Activated CD4-positive, alpha-beta T cell treated with anti-CD3 and anti-CD28 coated beads, Interleukin-10, Interleukin-2, amounts not matched to agents 100 ng/mL and 50 ng/mL, durations not matched to agents 16 hours and 8 hours (primary cell): ENCODE measurements at places on chromosomes 7 and 10.

DNA sequence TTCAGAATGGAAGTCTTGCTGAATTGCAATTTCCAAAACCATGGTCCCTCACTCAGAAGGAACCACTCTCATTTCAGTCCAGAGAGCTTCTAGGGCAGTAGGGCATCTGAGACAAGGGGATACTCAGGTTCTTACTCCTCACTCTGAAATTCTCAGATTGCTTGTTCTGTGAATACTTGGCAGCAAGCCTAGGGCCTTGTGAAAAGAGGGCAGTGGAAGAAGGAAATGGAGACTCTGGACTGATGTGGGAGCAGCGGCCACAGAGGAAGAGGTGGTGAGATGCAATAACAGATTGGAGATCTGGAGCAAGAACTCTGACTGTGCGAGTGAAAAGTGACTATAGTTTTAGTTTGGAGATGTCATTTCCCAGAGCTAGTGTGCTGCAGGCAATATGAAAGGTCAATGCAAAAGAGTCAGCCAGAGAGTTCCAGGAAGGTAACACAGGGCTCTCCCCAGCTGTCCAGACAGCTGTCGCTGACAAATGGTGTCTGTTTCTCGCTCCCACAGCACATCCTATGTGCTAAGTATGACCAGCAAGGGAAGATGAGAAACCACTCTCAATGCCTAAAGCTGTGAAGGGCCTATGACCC is 291.6 kb upstream of the KIAA1217 start:
- DNase-seq = no peak

DNA sequence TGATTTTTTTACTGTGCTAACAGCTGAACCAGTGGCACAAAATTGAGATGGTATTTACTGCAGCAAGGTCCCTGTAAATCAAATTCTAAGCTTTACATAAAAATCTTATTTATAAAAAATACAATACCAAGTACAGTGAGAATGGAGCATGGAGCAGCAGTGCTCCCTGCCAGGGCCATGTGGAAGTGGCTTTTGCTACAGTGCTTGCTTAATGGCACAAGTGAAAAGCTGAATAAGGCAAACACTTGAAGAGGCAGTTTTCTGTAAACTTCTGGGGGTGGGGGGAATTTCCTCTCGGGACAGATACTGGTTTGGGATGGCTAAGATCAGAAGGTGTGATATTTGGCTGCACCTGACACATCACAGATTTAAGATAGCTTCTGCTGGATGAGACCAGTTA is 27.5 kb downstream of the AP3M1 start:
- no peak for DNase-seq

GRCh38 chr10:116045366-116046356 is 227.3 kb downstream of the GFRA1 start:
- DNase-seq = no peak

DNA sequence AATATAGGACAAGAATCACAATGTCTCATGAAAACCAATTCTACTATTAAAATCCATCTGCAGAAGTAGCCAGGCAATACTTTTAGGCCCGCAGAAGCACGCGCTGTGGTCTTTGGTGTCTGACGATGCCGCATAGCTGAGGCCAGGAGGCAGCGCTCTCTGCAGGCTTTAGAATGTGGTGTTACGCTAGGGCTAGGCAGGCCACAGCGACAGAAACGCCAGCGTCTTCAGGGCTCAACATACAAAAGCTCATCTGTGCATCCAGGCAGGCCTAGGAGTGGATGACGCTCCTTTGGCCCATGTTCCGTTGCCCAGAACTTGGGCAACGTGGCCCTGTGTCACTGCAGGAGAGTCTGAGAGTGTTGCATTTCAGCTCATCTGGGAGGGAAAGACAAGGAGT is 601.1 kb upstream of the FOXK1 start:
- no peak for DNase-seq

DNA sequence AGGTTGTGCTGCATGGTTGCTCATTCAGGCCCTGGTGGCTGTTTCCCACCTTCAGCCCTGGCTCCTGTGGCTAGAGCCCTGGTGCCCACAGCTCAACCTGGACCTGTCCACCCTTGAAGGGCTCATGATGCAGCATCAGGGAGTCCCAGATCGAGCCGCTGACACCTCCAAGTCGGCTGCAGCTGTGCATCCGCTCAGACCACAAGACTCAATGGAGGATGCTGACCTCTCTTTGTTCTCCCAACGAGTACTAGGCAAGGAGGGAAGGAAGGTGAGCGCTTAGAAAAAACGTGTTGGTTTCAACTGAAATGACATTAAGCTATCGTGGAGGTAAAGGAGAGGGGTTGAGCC is 9.5 kb upstream of the C10orf95 start:
- DNase-seq = no peak

GRCh38 chr7:15245831-15246230 is 316.0 kb downstream of the AGMO start:
- DNase-seq = no peak
